ENCODE measurements at places on chromosomes 7 and 10.
A peak's percentile ranks its signal among the peaks of the same experiment; 100 is the strongest.

GRCh38 chr7:75989500-75990388 is 4.7 kb downstream of the TMEM120A start:
- peak; percentile 69 for DNase-seq

- no peak for DNase-seq
Measured at GRCh38 chr10:9878383-9878782, 1139.3 kb upstream of the CELF2 start.

- DNase-seq = no peak
Measured at GRCh38 chr7:7920481-7920880, 48.1 kb upstream of the GLCCI1 start.

GRCh38 chr7:138584283-138584682 is 116.9 kb downstream of the SVOPL start:
- DNase-seq = no peak

DNA sequence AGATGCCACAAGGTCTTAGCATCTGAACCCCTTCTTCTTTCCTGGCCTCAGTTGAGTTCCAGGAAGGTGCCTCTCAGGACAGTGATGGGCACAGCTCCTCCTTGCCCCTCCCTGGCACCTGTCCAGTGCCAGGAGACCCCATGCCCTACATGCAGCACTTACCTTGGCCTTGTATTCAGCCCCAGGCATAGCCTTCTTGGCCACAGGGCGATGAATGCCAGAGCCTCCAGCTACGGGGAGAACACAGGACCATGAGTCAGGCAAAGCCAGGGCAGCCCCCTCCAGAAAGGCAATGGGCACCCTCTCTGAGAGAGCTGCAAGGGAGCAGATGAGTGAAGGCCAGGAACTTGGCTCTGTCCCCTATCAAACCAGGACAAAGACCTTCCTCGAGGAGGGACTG is 24.3 kb upstream of the FRAT2 start:
- DNase-seq = peak; percentile 63

GRCh38 chr10:67401711-67402110 is 294.3 kb downstream of the CTNNA3 start:
- DNase-seq = no peak

DNA sequence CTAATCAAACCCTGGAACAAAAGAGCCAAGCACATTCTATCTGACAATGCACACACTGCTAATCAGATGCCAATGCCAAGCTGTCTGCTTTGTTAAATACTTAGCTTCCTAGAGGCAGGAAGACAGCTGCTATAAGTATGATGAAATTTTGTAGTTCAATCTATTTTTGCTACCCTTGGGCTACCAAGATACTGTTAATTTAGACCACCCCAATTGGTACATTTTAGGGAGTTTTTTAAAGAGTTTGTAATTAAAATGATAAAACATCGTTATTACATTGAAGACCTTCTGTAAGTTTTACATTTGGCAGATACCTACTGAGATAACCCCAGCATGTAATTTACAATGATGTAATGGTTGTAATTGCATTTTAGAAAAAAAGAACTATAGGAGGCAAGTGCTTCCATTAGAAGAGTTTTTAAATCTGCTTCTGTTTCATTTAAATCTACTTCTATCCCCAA is 268.5 kb downstream of the ADK start:
- DNase-seq = no peak

All from posterior cingulate gyrus (tissue), 11 donors.